ENCODE measurements at places on chromosomes 6 and 20. TPM values are rescaled to one million over a fixed set of nuclear protein-coding genes. Genes with fewer than 3 reads are reported as not detected.

FOXF2 gene
- 2.7 TPM for total RNA-seq

TRIM15 gene
- total RNA-seq, result 0.86 TPM

PFDN6 gene
- total RNA-seq, result 182 TPM

DNA sequence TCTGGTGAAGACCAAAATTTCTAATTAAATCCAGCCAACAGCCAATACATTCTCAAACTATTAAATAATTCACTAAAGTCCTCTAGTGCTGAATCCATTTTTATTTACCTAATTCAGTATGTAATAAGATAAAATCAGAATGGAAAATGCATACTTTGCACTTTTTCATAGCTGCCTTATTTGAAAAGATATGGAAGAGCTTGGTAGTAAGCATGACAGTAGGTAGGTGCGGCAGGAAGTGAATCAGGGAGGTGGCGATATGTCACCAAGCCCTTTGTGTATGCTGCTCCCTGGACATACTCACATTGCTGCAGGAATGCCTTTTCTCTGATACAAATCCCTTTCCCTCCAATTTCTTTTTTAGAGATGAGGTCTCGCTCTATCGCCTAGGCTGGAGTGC lies 10.2 kb upstream of the TGM3 start:
- peak; percentile 24 for DNase-seq

DNA sequence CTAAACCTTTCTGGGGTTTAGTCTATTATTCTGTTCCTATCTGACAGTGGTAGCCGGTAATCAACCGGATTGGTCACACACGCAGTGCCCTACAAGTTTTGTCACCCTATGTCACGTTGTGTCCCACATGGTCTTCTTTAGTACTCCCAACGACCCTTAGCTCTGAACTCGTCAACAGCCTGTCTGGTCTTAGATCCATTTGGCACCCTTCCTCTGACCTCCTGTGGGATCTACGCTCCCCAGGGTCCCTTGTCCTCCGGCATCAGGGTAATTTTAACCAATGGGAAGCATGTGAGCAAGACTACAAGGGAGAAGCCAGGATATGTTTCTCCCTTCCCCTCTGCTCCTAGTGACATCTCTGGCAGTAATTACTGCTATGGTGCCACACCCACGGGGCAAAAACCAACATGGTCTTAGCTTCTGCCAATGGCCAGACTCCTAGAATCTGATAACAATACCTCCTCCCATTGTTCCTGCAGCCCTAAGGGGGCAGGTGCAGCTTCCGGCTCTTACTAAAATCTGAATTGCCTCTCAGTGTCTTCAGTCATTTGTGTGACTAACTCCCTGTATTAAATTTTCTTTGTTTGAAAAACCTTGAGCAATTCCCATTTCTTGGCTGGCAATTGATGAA lies 56.6 kb downstream of the MAFB start:
- DNase-seq, result no peak

Measured in Daoy (cell line).